GM18507 (cell line): ENCODE measurements at places on chromosomes 16 and 17.

- no peak for DNase-seq
These were observed 200.2 kb upstream of the TOX3 start for GRCh38 chr16:52747088-52747595.

GRCh38 chr17:43033948-43034881 lies 9.2 kb downstream of the RND2 start:
- DNase-seq: no peak

- DNase-seq: no peak
These were observed 1.9 kb upstream of the FGF11 start for GRCh38 chr17:7437369-7437863.

DNA sequence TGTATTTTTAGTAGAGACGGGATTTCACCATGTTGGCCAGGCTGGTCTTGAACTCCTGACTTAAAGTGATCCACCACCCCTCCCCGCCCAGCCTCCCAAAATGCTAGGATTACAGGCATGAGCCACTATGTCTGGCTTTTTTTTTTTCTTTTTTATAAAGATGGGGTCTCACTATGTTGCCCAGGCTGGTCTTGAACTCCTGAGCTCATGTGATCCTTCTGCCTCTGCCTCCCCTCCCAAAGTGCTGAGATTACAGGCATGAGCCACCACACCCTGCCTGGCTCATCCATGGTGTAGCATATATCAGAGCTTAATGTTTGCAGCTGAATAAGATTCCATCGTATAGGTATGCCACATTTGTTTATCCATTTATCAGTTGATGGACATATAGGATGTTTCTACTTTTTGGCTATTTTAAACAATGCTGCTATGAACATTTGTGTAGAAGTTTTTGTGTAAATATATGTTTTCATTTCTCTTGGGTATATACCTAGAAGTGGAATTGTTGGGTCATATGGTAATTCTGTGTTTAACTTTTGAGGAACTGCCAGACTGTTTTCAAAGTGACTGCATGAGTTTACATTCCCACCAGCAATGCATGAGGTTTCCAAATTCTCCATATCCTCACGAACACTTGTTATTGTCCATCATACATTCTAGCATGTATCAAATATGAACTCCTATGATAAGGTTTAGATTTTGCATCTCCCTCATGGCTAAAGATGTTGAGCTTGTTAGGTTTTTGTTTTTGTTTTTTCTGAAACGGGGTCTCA lies 55.7 kb upstream of the HAS3 start:
- DNase-seq: no peak
